Anterior cingulate cortex (tissue), 58 donors: ENCODE measurements at places on chromosomes 3 and 15.
A peak's percentile ranks its signal among the peaks of the same experiment; 100 is the strongest.

DNA sequence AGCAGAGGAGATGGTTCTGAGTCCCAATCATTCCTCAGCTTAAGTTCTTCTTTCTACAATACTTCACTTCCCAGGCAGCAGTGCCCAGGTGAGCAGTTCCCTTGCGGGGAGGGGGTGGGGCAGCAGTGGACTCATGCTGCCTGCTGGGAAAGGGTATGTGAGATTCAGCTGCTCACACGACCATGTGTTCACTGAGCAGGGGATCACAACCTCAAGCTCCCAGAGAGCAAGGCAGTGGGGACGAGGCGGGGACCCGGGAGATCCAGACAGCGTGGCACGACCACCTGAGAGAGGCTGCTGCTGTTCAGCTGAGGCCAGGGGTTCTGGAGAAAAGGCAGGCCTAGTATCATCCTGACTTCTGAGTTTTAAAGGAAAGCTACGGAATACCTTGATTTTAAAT is 166.6 kb downstream of the XXYLT1 start:
- no peak for DNase-seq

- no peak for DNase-seq
These were observed 175.8 kb downstream of the SPATA16 start for GRCh38 chr3:172965256-172965655.

DNA sequence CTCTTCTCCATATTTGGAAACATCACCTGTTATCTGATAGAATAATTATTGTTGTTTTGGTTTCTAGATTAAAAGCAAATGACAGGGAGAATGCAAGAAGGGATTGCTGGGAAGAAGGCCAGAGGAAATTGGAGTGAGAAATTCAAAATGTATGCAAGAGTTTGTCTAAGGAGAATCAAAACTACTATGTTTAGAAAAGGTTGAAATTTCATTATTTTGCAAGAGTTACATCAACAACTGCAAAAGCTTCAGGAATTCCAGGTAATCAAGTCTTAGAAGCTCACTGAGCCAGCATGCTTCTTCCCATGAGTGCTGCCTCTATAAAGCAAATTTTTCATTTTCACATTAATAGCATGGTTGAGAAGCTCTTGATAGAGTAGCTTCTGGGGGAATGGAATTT is 177.2 kb upstream of the GBE1 start:
- no peak for DNase-seq

DNA sequence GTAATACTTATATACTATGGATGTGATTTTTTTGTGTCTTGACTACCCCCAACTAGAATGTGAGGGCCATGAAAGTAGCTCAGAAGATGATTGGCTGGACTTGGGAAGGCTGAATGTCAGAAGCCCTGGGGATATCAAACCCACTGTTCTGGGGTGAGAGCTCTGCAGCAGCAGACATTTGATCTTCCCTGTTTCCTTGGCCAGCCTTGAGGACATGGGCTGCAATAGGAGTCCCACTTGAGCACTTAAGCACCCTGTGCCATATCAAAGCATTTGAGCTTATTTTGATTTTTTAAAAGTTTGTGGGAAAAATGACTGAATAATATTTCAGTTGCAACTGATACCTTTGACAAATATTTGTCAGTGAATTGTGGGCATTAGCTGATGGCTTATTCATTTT is 21.7 kb downstream of the GTF2E1 start:
- DNase-seq = no peak

- no peak for DNase-seq
These were observed 184.9 kb downstream of the GAP43 start for GRCh38 chr3:115808244-115808643.

GRCh38 chr3:185049710-185050109 is 103.2 kb downstream of the C3orf70 start:
- DNase-seq = no peak

GRCh38 chr3:108833611-108834010 is 11.0 kb downstream of the TRAT1 start:
- DNase-seq = no peak

GRCh38 chr15:33380406-33380805 is 69.6 kb downstream of the RYR3 start:
- no peak for DNase-seq

- DNase-seq = no peak
These were observed 901.4 kb downstream of the MCTP2 start for GRCh38 chr15:95132774-95133173.

GRCh38 chr3:129025691-129026435 is 24.8 kb downstream of the EFCC1 start:
- no peak for DNase-seq

DNA sequence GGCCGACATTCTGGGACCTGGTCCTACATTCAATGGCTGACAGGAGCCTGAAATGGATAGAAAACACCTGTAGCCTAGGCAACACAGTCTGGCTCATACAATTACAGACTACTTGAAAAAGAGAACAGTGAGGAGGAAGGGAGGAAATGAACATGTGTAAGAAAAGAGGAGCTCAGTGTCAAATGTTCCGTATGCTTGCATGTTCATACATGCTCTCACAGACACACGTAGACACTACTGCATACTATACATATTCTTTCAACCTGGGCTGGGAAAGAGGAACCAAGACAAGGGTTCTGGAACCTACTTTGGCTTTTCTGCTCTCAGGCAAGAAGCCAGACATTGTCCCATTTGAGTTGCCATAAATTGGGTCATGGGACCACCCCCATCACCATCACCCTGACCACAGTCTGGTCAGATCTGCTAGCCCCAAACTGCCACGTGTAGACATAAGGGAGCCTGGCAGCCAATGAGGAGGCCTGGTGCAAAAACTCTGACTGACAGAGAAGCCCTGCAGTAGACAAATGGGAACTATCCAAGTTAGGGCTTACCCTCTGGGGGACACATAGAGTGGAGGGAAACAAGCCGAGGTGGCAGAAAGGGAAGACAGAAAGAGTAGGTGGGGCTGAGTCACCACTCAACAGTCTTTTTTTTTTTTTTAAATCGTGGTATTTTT is 310.0 kb downstream of the SHQ1 start:
- no peak for DNase-seq

DNA sequence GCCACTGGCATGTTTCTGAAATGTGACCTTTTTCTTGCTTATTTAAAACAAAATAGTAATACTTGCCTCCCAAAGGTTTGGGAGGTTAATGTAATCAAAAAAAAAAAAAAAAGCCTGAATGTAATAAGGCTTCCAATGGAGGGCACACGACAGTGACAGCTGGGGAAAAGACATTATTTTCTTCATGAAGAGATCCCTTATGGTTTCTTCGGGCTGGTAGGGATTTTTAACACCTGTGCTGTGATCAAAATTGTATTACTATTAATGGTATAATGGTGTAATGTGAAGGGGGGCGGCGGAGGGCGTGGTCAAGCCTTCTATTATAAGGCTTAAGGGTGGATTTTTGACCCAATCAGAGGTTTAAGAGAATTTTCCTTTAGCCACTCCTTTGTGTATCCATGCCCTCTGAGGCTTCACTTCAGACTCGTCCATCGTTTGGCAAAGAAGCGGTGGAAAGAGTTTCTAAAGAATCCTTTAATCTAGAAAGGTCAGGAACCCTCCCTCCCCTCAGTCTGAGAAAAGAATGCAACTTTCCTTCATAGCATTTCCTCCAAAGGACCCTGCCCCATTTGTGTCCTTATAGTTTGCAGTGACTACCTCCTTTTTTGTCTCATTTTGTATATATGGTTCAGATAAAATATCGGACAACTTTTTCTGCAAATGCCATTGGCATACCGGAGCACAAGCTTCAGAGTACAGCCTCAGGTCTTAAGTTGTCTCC is 89.5 kb upstream of the CHD2 start:
- no peak for DNase-seq

DNA sequence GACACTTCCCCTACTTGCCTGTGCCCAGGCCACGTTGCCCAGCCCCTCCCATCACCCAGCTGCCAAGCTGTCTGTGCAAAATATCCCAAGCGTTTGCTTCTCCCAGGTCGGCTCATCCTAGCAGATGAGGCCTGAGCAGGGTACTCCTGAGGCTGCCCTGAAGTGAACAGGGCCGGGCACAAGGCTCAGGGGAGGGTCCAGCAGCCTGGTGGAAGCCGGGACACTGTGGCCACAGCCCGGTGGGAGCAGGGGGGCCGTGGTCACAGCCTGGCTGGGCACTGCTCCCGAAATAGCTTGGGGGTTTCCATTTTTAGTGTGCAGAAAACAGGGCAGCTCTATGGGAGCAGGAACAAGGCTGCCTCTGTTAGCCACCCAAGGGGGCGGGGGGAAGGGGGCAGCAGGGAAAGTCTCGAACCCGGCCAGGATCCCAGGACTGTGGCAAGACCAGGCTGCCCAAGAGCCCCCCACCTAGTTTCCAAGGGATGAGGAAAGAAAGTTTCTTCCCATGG is 3.4 kb downstream of the PLXNB1 start:
- DNase-seq = peak; percentile 87

GRCh38 chr3:14766428-14767244 is 52.1 kb upstream of the FGD5 start:
- DNase-seq = no peak

DNA sequence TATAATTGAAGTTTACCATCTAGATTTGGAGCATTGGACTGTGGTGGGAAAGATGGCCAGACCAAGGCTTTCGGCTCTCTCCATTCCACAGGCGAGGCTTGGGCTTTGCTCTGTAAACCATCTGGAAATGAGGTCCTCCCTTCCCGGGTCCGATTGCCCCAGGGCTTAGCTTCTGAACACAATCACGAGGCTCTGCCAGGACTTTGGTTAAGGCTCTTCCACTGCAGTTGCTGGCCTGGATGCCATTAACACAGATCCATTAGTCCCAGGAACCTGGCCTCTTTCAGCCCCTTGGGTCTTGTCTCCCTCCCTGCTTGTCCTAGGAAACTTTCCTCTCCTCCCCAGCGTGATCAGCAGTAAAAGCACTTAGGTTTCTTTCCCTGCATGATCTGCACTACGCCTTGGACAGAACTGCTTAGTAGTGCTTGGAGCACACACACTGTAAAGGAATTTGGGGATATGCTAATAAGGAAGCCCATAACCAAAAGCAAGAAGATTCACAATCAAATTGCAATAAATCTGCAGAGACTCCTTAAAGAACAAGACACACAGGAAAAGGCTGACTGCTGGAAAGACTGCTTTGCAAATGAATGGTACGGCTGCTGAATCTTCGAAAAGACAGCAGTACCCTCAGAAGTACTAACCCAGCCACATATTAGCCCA is 154.3 kb downstream of the ECT2 start:
- no peak for DNase-seq
